ENCODE measurements at places on chromosomes 7 and 10.

DNA sequence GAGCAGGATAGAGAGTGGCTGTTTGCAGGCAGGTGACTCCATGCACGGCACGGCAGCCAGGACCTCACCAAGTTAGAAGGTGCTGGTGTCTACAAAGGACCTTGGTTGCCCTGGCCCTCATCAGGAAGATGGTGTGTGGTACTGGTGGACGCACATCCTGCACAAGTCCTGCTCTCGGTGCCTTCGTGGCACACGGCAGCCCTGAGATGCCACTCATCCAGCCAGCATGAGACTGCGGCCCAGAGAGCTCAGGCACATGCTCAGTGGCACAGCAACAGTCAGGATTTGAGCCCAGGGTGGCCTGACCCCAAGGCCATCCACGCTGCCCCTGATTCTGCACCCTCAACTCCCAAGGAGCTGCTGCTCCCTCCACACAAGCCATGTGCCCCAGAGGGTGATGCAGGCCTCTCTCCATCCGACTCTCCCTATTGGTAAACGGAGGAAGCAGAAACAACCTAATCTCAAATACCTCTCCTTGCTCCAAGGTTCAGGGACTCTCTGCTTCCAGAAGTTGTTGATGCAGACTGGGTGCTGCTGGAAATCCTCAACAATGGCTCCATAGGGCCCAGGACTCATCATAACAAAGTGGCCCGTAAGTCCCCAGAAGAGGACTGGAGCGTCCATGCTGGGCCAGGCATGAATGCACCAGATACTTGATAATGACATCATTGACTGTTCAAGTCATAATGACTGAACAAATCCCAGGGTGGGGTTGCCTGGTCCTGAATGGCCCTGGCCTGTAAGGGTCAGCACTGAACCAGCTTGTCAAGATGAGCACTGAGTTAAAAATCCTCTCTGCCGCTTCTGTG lies 93.6 kb downstream of the ARHGAP22 start:
- no peak for DNase-seq

- DNase-seq, result no peak
Observed at GRCh38 chr10:60732198-60732806, 46.0 kb upstream of the CDK1 start.

- no peak for DNase-seq
Observed at GRCh38 chr10:102504179-102504975, 605 bp downstream of the SUFU start.

- no peak for DNase-seq
Observed at GRCh38 chr10:1570416-1571051, 166.8 kb downstream of the ADARB2 start.

GRCh38 chr7:70415179-70415972 lies 716.6 kb upstream of the GALNT17 start:
- no peak for DNase-seq

DNA sequence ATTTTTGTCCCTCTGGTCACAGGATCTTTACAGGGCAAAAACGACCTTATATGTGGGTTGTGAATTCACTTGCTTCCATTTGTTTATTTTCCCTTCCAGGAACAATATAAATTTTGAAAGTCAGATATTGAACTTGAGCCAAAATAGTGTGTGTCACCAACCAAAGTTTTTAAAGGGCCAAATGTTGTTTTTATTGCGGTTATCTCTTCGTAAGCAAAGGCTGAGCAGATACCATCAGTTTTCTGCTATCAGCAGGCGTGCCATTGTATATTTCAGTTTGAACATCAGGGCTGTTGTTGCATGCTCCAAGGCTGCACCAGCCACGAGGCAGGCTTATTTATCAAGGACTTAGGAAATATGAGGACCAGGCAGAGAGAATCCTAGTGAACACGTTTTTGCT lies 160.3 kb downstream of the PAXIP1 start:
- no peak for DNase-seq

- DNase-seq, result no peak
Observed at GRCh38 chr7:20200971-20201370, 16.2 kb downstream of the MACC1 start.

- DNase-seq, result no peak
Observed at GRCh38 chr7:142083605-142084004, 27.9 kb upstream of the MGAM2 start.

GRCh38 chr7:48446721-48447120 lies 275.5 kb downstream of the ABCA13 start:
- DNase-seq, result no peak

DNA sequence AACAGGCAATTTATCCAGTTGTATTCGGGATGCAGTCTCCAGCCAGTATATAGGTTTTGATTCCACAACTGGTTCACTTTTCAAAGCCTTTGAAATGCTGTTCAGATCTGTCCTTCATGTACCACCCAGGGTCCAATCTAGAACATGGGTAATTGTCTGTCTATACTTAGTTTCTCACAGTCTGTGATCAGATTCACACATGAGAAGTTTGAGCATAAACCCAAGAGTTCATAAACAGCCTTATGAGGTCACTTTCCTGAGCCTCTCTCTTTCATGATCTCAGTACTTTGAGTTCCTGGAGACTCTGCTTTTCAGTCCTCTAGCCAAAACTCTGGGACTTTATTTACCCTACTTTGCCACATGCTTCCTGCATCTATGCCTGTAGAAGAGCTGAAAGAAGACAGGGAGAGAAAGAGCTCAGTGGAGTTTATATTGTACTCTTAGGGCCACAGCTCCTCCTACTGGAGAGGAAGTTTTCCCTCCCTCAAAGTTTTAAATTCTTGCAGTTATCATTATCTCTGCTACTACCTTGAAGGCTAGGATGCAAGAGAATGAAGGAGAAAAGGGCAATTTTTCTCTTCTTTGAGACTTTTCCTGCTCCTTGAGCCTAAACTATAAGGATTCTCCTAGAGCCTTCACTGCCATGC lies 172.0 kb downstream of the ZEB1 start:
- DNase-seq, result no peak

DNA sequence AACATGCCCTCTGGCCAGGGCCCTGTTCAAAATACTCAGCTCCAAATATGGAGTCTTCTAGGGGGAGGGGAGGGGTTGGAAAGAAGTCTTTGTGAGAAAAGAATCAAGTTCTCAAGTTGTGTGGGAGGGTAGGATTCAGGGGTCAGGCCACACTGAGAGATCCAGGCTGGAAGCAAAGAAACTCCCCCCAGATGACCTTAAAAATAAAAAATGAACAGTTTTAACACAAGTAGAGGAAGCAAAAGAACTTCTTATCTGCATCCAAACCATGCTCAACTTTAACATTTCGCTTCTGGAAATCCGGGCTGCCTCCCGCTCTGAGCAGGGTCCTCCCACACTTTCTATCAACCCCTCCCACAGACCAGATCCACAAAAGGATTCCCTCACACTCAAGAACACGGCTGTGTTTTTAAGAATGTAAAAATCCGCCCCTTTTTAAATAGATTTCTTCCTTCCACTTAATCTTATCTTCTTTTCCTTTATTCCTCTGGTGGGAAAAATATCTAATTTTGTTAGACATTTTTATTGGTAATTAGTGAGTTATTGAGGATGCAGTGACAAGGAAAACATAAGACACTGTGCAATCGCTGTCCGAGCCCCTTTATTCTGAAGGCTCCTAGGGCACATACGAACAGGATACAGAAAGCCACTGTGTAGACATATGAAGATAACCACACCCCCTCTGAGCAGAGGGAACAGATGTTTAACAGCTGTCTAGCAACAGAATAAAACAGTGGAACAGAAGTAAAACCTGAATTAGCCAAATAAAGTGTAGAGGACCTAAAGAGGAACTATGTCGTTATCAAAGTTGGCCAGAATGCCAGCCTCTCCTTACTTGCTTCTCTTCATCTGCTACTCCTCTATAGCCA lies 43.8 kb downstream of the CYTH3 start:
- no peak for DNase-seq

GRCh38 chr7:129859183-129859582 lies 93.6 kb downstream of the UBE2H start:
- no peak for DNase-seq

DNA sequence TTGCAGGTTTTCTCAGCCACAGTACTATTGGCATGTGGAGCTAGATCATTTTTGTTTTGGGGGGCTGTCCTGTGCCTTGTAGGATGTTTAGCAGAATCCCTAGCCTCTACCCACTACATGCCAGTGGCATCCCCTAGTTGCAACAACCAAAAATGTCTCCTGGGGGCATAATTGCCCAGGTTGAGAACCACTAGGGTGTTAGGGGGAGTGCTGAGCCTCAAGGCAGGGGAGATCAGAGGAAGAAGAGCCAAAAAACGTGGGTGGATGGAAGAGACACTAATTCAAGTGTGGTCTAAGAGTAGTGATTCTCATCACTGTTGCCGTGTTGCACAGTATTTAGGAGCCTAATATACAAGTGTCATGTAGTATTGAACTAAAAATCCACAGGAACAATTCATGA lies 31.7 kb upstream of the CCNY start:
- DNase-seq, result no peak

DNA sequence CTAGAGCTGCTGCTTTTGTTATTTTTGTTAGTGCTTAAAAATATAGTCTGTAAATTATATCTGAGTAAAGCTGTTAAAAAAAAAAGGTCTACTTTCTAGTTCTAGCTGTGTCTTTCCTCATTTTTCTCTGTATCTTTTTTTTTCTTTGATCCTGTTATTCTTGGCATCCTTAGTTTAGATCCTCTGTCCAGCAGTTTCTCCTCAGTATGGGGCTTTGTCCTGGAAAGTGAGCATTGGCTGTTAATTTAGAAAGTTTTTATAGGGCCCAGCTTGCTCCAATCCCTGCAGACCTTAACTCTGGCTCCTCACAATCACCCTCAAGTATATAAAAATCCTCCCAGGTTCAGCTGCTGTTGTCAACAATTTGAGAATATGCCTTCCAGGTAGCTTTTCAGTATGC lies 23.5 kb downstream of the DDX50 start:
- no peak for DNase-seq

DNA sequence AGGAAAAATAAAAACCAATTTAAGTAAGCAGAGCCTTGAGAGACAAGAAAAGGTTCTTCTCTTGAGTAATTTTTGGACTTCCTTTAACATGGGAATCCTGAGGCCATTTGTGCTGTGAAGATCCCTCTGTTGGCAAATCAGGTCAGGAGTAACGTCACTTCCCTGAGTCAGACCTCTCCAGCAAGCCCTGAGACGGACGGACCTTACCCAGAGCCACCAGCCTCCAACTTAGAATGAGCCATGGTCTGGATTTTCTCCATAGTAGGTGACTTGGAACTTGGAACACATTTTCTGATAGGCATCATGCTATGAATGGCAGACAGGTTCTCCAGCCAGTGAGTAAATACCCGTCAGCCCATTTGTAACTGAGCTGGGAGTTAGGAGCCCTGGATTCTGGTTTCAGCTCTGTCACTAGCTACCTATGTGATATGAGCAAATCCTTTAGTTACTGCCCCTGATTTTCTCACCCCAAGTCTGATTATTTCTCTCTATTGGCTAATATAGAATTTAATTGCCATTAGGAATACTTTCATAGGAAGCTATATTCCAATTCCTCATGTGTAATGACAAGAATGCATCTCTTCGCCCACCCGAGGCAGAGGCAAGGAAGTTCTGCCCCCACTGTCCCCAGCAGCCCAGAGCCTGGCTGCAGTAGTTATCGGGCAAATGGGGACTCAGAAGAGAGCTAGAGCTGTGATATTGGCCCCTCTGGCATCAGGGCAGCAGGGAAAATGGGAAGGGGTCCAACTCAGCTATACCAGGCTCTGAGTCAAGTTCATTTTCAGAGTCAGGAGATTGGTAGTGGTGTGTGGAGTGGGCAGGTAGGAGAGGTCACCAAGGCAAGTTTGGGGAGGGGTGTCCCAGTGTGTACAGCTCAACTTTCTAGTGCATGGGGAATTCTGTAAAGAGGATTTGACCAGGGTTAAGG lies 153.7 kb upstream of the AGK start:
- DNase-seq, result no peak

- DNase-seq, result no peak
Observed at GRCh38 chr10:82041018-82041417, 166.0 kb downstream of the NRG3 start.

- DNase-seq, result no peak
Observed at GRCh38 chr7:153454306-153454705, 597.9 kb upstream of the DPP6 start.

DNA sequence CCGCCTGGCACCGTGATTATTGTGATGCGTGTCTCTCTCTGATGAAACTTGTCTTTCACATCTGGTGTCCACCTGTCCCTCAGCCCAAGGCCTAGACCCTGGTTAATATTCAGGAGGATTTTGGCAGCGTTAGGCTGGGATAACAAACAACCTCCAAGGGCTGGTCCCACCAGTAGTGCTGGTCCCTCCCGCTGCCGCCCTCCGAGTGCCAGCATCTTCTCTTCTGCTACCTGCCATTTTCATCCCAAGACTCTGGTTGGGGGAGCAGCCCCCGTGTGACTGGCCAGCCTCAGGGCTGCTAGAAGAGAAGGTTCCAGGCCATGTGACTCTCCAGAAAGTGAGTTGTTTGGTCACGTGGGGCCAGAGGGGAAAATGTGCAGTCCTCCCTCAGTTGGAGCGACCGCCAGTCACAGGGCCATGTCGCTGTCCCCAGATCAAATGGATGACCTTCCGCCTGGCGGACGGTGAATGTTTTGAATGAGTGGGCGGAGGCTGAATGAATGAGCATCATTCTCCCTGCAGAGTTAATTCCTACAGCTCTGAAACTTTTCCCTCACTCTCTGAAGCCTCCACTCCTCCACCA lies 479.9 kb upstream of the FOXK1 start:
- DNase-seq, result no peak

GRCh38 chr7:129858490-129858889 lies 94.3 kb downstream of the UBE2H start:
- no peak for DNase-seq

- DNase-seq, result no peak
Observed at GRCh38 chr7:143331179-143331801, 15.4 kb downstream of the CLCN1 start.

All from stimulated activated CD8-positive, alpha-beta memory T cell treated with anti-CD3 and anti-CD28 coated beads, Interleukin-4, amount 100 ng/mL, for 1 hour (primary cell).